ENCODE measurements at places on chromosomes 12 and 14.

GRCh38 chr12:120496413-120497340 is 764 bp downstream of the DYNLL1 start:
- DNase-seq = peak; percentile 40

DNA sequence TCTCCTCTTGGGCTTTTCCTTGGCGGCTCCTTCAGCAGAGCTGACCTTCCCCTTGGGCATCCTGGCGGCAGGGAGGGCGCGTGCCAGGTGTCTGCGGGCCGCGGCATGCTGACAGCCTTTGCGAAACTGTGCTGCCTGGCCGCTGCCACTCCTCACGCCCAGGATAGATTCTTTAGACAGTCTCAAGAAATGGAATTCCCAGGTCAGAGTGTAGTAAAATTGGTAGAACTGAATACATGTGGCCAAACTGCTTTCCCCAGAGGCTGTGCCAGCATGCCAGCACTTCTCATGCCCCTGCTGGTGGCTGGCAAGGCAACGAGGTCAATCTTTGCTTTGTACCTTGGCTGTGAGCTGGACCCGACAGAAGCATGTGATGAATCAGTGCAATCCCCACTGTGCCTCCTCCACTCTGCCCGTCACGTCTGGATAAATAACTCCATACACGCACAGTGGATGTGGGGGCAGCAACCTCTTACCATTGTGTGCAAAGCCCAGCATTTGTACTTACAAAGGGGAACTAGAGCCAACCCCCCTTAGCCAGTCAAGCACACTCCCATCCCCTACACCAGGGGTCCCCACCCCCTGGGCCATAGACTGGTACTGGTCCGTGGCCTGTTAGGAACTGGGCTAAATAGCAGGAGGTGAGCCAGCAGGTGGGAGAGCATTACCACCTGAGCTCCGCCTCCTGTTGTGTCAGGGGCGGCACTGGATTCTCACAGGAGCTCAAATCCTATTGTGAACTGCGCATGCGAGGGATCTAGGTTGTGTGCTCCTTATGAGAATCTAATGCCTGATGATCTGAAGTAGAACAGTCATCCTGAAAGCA is 90.9 kb downstream of the ACTN1 start:
- no peak for DNase-seq

DNA sequence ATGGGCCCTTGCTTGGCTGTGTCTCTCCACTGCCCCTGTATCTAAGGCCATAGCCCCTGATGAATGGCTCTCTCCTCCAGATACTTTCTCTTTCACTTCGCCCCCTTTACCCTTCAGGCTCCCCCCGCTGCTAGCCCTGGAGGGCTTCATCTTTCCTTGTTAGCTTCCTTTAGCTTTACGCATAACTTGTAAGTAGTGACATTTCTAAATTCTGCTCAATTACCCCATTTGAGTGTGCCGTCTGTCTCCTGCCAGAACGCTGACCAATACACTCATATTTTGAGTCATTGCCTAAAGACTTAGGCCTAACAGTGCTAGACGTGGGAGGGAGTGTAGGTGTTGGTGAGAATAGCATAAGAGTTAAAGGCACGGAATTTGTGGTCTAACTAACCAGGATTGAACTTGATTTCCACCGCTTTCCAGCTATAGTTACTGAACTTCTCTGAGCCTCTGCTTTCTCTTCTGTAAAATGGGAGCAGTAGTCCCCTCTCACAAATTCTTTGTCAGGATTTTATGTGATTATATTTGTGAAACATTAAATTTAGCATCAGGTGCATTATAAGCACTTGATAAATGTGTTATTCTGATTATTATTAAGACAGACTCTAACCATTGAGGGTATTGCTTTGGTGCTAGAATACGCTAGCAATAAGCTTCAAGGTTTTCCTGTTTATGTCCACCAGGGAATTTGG is 129.3 kb downstream of the ZFP36L1 start:
- DNase-seq = peak; percentile 44

DNA sequence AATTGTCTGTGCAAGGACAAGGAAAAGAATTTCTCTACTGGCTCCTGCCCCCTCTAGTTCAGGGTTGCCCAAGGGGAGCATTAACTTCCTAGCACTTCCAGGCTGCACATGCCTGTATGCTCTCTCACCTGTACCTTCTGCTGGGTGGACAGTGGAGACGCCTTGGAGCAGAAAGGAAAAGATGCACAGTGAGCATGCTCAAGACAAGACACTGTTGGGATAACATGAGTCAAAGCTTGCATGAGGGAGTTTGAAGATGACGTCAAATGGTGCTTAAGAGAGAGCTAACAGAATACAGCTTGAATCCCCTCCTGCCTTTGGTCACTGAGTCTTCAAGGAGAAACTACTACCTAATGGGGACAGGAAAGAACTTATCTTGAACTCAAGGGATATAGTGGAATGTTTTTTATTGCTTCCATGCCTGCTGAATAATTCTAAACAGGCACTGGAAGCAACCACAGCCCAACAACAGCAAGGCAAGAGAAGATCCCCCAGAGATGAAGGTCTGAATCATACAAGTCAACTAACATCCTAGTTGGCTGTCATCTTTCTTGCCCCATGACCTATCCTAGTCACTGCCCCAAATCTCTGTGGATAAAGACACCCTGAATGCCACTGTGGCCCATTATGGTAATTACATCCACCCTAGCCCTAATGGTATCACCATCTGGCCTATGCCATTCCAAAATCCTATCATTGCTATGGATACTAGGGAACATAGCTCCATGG is 23.5 kb downstream of the RPS6KA5 start:
- DNase-seq = no peak

DNA sequence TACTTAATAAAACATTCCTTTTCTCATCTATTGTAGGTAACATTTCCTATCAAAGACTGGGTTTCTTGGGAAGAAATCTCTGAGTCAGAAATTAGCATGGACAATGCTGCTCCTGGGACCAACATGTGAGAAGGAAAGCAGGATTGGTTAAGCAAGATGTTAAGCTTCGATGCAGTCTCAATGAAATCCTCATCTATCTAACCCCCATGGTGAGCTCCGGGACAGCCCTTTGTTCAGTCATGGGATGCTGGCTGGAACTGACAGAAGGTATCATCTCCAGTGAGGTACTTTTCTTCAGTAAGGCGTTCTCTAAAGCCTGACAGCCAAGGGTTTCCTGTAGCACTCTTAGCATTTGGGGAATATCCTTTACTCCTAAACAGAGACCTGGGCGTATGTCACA is 82.8 kb upstream of the SINHCAF start:
- DNase-seq = no peak

DNA sequence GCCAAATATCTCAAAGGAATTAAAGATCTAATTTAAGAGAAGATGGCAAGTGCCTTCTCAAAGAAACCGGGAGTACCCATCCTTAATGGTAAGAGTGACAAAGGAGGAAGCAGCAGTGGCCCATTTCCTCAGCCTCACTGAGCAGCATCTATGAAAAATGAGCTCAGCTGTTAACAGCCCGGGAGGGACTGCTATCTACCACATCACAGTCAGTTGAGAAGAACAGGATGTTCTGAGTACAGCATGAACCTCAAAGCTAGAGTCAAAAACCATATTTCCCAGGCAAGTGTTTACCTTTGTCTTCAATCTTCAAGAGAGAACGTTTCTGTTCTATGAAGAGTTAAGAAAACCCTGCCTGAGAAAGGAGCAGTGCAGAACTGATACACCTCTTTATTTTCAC is 115.0 kb downstream of the BTG1 start:
- DNase-seq = no peak

- no peak for DNase-seq
Measured at GRCh38 chr14:101034986-101035385, 131.5 kb upstream of the RTL1 start.

All from activated naive CD8-positive, alpha-beta T cell treated with anti-CD3 and anti-CD28 coated beads for 36 hours (primary cell).